Heart left ventricle (tissue), 16 donors: ENCODE measurements at places on chromosomes 7 and 10.

GRCh38 chr10:95454940-95455339, 106.2 kb downstream of the SORBS1 start:
- no peak for DNase-seq

DNA sequence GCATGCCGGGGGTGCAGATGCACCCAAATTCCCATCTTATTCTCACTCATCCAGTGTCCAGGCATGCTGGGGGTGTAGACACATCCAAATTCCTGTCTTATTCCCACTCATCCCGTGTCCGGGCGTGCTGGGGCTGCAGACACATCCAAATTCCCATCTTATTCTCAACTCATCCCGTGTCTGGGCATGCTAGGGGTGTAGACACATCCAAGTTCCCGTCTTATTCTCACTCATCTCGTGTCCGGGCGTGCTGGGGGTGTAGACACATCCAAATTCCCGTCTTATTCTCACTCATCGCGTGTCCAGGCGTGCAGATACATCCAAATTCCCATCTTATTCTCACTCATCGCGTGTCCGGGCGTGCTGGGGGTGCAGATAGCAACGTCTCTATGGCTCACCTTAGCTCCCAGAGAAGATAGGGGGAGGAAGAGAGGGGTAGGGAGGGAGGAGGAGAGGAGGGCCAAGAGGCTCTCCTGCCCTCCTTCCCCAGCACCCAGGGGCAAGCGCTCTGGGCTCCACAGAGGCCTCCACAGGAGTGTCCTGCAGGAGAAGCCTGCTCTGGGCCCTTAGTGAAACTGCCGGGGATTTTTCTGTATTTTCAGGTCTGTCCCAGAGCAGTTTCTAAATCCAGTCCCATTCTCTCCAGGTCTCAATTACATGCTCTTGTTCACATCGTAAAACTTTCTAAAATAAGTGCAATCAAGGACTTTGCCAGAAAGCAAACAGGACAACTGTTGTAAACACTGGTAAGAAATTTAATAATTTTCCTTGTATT, 210.8 kb downstream of the DIP2C start:
- DNase-seq: no peak

DNA sequence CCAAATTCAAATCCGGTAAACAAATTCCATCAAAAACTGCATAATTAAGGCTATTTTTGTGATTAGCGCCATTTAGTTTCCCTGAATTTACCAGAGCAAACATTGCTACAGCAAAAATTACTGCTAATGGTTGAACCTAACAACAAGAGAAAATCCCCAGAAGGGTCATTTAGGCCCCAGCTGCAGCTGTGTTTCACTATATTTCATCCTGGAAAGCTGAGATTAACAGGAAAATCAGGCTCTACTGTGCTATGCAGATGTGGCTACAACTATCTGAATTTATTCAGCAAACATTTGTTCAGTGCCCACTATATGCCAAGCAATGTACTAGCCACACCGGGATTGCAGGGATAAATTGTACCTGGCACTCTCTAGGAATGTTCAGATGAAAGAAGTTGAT, 104.0 kb downstream of the PON1 start:
- DNase-seq: no peak

DNA sequence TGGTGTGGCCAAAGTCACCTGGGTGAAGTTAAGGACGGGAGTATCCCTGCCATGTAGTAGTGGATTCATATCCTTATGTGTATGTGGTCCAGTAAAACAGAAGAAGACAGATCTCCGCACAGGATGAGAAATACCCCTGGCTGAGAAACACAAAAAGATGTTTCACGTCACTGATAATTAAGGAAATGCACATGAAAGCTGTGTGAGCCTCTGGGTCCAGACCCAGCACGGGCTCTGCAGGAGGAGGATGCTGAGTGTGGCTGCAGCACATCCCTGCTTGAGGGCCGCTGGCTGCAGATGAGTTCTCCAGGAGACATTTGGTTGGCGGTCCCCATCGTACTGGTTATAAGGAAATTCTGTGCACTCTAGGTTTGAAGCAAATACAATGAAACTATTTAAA, 8.2 kb upstream of the SUN1 start:
- no peak for DNase-seq

- no peak for DNase-seq
Observed at GRCh38 chr7:26143298-26144048, 8.5 kb upstream of the NFE2L3 start.

- DNase-seq: peak; percentile 35
Observed at GRCh38 chr10:44967616-44968015, 8.0 kb downstream of the RASSF4 start.

GRCh38 chr10:73095481-73096021, 1.1 kb downstream of the P4HA1 start:
- DNase-seq: no peak

- DNase-seq: no peak
Observed at GRCh38 chr7:93178213-93178612, 30.0 kb upstream of the SAMD9L start.

DNA sequence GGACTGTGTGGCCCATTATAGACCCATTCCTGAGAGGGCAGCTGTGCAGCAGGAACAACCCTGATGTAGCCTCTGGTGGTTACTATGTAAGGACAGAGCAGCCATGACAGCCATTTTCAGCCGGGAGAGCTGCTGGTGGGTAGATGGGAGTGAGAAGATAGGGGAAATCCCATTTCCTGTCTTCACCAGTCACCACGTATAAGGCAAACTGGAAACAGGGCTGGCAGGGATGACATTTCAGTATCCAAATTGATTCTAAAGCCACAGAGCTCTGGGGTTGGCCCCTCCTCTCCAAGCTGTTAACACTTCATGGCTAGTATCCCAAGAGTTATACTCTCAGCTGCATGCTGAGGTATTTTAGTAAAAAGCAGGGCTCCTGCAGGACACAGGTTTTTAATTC, 15.2 kb upstream of the FZD1 start:
- DNase-seq: no peak

DNA sequence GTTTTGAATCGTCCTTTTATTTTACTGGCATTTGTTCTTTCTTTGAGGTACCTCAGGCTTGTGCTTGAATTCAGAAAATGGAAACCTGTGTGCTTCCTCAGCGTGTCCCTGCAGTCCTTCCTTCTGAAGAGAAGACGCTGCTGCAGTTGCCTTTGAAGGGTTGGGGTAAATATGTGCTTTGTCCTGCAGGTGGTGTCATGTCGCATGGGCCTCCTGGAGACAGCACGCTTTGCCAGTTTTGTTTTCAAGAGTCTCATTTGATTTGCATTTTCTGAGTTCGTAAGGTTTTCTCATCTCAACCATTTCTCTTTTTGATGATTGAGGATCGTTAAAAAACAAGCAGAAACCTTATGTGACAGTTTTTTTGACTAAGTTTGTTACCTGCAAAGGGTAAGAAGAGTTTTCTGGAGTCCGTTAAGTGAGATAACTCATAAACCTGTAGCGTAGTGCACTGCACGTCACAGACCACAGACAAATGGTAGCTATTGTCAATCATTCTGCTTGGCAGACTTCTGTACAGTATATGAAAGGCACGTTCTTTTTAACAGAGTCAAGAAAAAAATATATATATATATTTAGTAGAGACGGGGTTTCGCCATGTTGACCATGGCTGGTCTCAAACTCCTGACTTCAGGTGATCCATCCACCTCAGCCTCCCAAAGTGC, 57.0 kb downstream of the CDC123 start:
- DNase-seq: no peak

- no peak for DNase-seq
Observed at GRCh38 chr10:58239561-58240169, 28.0 kb downstream of the IPMK start.

GRCh38 chr7:148609045-148609725, 18.6 kb downstream of the C7orf33 start:
- no peak for DNase-seq

- no peak for DNase-seq
Observed at GRCh38 chr7:37419496-37419895, 29.2 kb downstream of the ELMO1 start.

- no peak for DNase-seq
Observed at GRCh38 chr10:124170631-124171030, 77.2 kb upstream of the CHST15 start.

DNA sequence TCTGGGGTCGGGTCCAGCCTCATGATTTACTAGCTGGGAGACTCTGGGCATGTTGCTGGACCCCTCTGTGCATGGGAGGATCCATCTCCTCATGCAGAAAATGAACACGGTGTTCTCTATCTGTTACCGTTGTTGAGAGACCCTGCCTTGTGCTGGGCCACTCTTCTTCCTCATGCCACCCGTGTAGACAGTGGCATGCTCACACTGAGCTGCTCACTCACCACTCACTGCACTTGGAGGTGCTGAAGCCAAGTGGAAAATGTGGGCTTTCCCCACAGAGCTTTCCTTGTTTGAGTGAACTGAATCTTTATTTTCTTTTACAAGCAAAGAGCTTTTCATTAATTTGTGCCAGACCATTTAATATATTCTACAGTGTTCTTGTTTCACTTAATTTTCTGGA, 77.5 kb upstream of the GDF10 start:
- DNase-seq: no peak

GRCh38 chr7:158278745-158279320, 308.8 kb downstream of the PTPRN2 start:
- no peak for DNase-seq

- DNase-seq: no peak
Observed at GRCh38 chr7:23956772-23957576, 247.0 kb downstream of the STK31 start.

DNA sequence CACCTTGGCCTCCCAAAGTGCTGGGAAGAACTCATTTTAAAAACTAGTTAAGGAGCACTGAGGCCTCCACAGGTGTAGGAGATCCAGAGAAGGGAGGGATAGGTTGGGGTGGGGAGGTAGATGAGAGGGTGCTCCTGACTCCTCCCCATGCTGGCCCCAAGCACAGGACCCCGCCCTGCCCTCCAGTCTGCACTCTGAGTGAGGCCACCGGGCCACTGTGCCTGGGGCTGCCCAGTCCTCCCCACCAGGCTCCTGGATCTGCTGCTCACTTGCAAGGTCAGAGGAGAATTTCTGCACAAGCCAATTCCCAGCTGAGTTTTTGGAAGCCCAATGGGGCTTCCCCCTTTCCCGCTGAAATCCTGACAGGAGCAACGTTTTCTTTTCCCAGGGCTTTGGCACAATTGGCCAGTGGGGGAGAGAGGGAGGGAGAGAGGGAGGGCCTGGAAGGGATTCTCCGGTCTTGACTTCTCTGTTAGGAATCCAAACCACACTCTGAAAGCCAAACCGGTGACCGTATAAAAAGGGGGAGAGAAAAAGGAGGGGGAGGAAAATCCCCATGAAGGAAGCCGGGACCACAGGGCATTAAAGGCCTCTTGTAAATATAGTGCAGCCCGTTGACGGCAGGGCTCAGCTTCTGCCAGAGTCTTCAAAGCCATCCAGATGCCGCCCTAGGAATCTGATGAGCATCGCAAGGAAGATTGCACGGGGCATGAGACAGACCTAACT, 116.2 kb downstream of the SH3PXD2A start:
- DNase-seq: peak; percentile 63

DNA sequence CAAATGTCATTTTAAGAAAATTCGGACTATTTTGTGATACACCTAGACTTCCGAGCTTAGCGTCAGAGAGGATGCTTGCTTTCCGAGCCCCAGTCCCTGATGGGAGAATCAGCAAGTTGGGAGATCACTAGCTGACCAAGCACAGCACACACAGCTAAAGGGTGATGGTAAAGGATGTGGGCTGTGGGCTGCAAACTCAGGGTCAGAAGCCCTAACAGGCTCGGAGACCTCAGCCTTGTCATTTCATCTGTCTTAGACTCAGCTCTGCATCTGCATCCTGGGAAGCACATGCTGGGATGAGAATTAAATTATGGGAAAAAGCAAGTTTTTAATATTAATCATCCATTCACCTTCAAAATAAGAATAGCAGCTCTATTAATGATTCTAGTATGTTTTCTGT, 3.3 kb downstream of the CUBN start:
- DNase-seq: no peak

GRCh38 chr7:159015454-159016410, 128.9 kb downstream of the VIPR2 start:
- DNase-seq: peak; percentile 76

DNA sequence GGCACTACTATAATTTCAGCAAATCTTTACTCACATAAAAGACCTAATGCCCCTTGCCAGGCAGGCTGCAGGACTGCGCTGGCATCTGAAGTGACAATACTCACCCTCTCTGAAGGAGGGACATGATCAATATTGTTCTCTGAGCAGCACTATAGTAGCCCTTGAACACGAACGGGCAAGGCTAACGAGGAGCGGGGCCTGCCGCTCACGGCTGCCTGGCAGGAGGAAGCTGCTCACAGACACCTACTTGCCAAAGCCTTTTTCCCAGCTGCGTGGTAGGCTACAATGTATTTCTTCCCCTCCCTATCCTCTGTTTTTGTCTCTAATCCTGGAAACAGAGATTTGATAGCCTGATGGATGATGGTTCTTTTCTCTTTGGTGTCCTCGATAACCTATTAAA, 19.9 kb downstream of the PUS7 start:
- DNase-seq: no peak

DNA sequence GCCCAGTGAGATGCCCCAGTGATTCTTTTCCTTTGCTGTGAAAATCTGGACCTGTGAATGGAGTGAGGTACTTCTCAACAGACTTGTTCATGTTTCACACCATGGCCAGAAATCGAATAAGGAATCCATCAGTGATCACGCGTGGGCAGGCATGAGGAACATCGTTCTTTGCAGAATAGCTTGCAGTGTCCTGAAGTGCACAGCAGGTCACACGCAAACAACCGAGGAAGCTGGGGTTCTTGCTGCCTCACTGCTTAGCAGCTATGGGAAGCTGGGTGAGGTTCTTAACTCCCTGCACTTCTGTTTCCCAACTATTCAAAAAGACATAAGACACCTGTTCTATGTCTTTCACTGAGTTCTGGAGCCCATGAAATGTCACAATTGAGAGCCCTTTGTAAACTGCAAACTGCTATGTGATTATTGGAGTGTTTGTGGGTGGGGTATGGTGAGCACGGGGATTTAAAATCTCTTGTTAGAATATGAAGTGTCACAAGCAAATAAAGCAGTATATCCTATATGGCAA, 253.4 kb downstream of the KIAA1217 start:
- DNase-seq: no peak

GRCh38 chr10:119268871-119269506, 61.6 kb downstream of the GRK5 start:
- peak; percentile 21 for DNase-seq

- no peak for DNase-seq
Observed at GRCh38 chr7:127976056-127976737, 55.0 kb downstream of the LRRC4 start.

- DNase-seq: peak; percentile 35
Observed at GRCh38 chr7:151244196-151244840, 4.2 kb downstream of the SMARCD3 start.

DNA sequence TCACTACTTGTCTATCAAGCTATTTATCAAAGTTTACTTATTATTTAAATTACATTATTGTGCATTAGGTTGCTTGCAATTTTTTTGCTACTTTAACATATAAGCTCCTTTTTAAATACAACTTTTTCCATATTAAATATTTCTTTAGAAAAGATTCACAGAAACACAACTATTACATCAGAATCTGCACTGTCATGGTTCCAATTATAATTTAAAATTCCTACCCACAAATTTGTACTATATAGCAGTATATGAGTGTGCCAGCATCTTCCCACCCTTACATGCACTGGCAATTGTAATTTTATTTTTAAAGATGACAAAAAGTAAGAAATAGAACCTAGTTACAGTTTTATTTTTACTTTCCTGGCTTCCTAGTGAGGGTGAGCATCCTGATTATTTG, 15.8 kb downstream of the MINDY3 start:
- no peak for DNase-seq

- no peak for DNase-seq
Observed at GRCh38 chr7:79553811-79554555, 100.5 kb upstream of the MAGI2 start.

- DNase-seq: no peak
Observed at GRCh38 chr7:104967595-104967994, 46.4 kb upstream of the KMT2E start.
